SK-N-MC (cell line): ENCODE measurements at places on chromosomes 13 and 19.

GRCh38 chr19:3670796-3671679 is 29.2 kb downstream of the PIP5K1C start:
- no peak for DNase-seq

- DNase-seq: no peak
Observed at GRCh38 chr19:45569619-45570421, 14.8 kb downstream of the OPA3 start.

DNA sequence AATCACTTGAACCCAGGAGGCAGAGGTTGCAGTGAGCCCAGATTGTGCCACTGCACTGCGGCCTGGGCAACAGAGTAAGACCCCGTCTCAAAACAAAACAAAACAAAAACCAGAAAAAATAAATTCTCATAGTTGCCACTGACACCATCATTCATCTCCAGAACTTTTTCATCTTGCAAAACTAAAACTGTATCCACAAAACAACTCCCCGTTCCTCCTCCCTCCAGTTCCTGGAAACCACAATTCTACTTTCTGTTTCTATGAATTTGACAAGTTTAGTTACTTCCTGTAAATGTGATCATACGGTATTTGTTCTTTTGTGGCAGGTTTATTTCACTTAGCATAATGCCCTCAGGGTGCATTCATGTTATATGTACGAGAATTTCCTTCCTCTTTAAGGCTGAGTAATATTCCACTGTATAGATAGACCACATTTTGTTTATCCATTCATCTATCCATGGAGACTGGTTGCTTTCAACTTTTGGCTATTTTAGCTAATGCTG is 13.2 kb upstream of the ADGRE5 start:
- no peak for DNase-seq

DNA sequence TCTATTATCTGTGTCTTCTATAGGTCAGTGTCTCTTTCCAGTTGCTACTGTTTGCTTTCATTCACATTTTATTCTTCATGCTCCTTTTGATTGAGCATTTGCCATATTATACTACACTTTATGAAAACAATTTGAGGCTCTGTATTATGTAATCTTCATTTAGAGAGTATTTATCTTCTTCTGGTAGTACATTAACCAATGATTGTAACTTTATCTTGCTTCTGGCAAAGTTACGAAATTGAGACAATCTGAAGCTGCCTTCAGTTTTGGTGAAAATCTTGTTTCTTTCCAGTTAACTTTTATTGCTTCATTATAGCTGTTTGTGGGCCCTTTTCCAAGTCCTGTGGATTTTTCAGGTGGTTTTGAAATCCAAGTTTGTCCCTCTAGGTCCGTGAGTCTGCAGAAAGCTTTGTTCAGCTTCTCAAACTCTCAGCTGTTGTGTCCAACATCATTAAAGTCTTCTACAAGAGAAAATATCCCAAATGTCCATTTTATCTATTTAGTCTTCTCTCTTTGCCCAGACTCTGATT is 1255.4 kb upstream of the SPRY2 start:
- DNase-seq: peak; percentile 47

- no peak for DNase-seq
Observed at GRCh38 chr13:48579165-48579918, 46.5 kb upstream of the RCBTB2 start.

DNA sequence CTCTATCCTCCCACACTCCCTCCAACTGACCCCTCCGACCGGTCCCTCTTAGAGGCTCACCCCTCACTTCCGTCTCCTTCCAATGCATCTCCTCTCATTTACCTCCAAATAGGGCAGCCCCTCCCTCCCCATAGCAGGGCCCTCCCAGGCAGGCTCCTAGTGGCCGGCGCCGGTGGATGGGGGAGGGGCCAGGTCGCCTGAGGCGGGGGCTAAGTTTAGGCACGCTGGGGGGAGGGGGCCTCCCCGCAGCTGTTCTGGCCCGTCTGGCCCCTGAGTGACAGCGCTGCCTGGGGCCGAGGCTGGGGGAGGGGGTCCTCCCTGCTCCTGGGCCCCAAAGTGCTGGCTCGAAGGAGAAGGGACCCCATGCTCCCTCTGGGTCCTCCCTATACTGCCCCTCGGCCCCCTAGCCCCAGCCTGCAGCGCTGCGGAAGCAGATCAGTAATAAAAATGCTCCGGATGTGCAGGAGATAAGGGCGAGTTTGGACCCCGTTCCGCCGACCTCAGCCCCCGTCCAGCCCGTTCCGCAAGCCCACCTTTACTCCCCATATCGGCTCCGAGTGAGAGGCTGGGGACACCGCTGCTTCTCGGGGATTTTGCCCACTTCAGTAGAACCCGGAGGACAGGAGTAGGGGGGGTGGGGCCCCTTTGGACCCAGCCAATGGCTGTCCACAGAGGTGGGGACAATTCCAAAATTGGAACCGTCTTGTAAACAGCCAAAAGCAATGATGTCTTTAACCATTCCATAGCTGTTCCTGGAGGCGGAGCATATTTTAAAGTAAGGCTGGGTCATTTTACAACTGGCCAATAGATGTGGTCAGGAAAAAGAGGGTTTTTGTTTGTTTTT is 4.0 kb downstream of the RTN2 start:
- no peak for DNase-seq

DNA sequence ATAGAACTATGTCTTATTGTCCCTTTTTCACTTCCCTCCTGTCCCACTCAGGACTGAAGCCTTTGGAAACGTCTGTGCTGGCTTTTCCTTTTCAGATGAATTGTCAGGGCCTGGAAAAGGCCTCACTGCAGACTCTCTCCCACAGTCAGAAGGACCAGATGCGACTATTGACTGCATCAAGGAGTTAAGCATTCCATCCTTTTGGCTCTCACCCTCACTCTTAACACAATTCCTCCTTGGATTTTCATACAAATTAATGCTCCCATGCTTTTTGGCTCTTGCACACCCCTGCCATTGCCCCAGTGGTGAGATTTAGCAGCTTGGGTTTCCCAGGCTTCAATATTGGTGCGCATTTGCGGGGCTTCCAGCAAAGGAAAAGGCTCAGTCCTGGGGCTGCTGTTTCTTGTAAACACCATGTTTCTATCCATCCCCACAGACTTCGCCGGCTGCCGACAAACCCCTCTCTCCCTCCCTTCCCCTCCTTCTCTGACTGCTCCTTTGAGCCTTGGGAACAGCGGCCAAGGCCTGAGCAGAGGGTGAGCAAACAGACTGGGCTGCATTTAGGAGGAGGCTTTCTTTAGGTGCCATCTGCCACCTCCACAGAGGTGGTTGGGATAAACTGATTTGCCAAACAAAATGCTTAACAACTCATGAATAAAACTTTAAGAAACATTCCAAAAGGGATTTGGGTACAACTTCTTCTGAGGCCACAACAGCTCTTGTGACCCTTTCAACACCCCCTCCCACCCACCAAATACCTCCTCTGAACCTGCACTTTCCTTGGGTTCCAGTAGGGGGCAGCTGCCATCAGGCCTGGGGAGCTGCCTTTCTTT is 48.6 kb upstream of the PCDH8 start:
- DNase-seq: no peak

GRCh38 chr13:107277911-107278310 is 710.0 kb upstream of the ARGLU1 start:
- DNase-seq: no peak

GRCh38 chr13:49586717-49587116 is 1.4 kb upstream of the RCBTB1 start:
- no peak for DNase-seq
